ENCODE measurements at places on chromosomes 16 and 17.

DNA sequence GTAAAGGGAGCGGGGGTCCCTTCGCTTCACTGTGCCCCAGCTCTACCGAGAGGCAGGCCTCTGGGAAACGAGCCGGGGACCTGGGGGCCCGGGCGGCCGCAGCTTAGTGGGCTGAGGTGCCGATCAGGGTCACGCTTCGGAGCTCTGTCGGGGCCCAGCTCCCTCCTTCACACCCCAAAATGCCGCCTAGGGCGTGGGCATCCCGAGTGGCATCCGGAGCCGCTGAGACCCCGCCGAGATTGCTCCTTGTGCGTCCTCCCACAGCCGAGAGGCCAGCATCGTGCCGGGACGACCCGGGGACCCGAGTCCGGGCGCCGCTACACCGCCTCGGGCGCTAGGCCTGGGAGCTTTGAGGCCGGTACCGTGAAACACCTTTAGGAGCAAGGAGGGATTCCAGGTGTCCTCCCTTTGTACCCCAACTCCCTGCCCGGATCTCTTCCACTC, 1.3 kb downstream of the SALL1 start:
- DNase-seq, result no peak

GRCh38 chr17:49577963-49578362, 2.3 kb downstream of the NXPH3 start:
- DNase-seq, result peak; percentile 52

- no peak for DNase-seq
These were observed 39.8 kb upstream of the DYNLRB2 start for GRCh38 chr16:80500961-80501525.

DNA sequence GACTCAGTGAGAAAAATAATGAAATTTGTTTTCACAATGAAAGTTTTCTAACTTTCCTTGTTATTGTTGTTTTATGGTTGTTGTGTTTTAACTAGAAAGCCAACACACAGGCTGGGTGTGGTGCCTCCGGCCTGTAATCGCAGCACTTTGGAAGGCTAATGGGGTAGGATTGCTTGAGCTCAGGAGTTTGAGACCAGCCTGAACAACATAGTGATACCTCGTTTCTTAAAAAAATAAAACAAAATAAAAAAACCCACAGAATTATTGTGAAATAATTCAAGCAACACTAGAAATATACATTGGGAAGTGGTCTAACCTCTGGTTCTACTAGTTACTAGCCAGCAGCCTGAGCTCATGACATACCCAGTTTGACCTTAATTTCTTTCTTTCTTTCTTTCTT, 630 bp downstream of the MILR1 start:
- DNase-seq, result peak; percentile 46

- DNase-seq, result no peak
These were observed 9.5 kb downstream of the FAAP100 start for GRCh38 chr17:81542431-81543338.

DNA sequence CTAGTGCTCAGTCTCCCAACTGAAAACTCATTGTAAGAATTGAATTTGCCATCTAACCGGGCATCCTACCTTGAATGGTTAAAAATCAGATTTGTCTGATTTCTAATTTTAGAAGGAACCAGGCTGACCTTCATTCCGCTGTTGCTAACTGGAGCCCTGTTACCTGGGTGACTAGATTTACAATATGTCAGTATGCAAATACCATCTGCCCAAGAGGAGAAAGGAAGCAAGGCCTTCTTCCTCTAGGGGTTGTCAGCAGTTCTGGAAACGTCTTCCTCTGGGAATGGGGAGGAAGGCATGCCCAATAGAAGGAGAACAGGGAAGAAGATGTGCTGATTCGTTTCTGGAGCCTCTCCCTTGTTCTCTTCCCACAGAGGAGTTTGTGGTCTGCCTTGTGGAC, 137.9 kb downstream of the PITPNC1 start:
- no peak for DNase-seq

DNA sequence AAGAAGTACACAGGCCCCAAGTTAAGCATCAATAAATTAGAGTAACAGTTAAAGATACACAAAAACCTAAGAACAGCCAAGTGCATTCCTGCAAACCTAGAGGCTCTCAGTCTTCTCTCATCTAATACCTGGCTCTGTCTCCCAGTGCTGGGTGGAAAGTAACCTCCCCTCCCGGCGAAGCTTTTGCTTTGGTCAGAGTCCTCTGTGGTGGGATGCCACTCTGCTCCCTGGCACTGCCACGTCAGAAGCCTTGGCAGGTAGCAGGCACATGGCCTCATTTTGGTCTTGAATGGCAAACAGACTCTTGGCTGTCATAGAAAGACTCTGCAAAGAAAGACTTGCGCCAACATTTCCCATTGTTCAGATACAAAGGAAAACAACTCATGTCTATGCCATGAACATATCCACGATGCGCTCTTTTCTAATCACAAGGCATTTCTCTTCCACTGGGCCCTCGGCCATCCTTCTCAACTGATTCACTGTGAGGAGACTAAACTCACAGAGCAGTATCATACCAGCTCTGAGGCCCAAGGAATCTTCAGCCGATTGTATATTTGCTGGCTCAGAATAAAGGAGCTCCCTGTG, 21.2 kb downstream of the MTHFSD start:
- no peak for DNase-seq

DNA sequence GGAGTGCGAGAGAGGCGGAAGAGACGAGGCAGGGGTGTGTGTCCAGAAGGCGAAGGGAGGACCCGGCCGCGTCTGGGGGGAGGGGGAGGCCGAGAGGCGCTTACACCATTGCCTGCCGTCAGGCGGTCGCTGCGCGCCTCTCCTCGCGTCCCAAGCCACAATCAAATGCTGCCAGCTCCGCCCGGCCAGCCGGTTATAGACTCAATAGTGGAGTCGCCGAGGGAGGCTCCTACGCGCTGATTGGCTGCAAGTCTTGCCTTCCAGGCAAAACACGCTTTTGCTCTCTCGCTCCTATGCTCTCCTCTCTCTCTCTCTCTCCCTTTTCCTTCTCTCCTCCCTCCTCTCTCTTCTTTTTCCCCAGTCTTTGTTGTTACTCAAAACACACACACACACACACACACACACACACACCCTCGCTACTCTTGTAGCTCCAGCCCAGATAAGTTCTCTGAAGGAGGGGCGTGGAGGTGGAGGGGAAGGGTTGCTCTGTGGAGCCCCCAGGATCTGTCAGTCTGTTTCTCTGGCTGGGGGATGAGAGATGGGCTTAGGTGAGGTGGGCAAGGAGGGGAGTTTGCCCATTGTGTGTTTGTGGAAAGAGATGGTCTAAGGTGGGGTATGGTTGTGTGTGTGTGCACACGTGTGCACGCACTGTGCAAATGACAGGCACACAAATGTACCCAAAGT, at the start of gene DLX3:
Gene DLX3, minus strand, starts transcription at position 170 of the 684 bp plus-strand sequence. CDS start 226 bp downstream, outside the sequence.
- peak; percentile 57 for DNase-seq

DNA sequence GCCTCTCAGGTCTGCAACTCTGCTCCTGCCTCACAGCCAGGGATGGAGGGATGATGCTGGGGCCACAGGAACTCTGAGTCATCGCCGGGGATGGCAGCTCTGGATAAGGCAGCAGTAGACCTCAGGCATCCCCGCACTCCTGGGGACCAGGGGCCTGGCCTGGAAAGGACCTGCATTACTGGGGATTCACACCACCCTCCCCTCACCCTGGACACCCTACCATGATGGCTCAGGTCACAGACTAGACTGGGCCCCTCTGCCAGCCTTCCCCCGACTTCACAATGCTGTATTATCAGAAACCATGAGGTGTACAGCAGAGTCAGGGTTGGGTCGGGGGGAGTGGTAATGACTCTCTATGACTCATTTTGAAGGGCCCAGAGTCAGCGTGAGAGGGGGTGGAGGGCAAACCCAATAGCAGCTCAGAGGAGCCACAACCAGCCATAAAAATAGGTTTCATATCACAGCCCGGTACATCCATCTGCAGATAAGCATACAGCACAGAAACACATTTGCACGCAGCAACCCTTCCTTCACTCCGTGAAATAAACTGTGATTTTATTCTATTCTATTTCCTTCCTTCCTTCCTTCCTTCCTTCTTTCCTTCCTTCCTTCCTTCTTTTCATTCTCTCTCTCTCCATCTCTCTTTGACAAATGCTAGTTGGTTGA, 28.8 kb downstream of the DYNLRB2 start:
- DNase-seq, result no peak

GRCh38 chr16:28826141-28826540, 3.3 kb downstream of the ATXN2L start:
- DNase-seq, result no peak

DNA sequence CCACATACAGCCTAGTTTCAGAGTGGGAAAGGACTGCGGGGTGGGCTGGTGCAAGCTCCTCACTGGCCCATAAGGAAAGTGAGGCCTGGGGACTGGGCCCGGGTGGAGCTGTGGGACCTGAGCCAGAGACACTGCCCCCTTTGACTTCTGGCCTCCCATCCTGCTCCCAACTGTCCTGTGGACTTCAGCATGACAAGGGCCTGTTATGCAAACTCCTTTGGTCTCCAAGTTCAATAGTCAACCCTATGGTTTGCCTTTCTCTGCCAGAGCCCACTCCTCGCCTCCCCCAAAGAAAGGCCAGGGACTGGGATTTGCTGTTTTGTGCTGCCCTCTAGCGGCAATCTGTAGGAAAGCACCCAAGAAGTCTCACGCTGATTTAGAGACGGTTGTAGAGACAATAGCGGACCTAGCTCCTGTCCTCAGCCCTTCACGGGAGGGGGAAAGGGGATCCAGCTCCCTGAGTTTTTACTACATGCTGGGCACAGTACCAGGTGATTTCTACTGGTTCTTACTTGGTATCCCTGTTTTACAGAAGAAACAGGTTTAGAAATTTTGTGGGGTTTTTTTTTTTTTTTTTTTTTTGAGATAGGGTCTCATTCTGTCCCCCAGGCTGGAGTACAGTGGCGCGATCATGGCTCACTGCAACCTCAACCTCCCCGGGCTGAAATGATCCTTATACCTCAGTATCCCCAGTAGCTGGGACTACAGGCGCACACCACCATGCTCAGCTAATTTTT, 1.2 kb upstream of the TLCD3B start:
- DNase-seq, result peak; percentile 73

DNA sequence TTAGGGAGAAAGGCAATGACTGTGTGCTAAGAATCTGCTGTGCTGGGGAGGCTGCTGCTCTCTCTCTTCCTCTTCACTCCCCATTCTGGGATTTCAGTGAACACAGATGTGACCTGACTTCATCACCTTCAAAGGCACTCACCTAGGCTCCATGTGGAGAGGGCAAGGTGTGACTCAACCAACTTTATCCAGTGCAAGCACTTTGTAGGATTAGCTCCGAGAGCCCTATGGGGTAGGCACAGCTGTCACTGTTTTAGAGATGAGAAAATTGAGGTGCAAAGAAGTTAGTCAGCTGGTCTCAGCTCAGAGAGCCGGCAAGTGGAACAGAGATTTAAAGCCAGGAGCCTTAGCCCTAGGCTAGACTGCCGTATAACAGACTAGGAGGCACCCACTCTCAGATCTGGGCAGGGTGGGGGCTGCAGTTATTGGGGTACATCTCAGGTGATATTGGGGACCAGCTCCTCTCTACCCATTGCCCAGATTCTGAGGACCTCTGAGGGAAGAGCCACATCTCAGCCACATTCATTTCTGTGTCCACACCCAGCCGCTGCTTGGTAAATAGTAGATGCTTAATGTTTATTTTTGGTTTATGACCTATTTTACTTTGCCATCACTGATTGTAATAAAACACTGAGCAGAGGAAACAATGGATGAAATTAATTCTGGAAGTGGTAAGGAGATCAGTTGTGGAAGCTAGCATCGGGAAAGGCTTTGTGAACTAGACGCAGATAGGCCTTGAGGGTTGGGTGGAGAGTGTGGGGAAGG, 138.8 kb downstream of the CCDC182 start:
- DNase-seq, result no peak

DNA sequence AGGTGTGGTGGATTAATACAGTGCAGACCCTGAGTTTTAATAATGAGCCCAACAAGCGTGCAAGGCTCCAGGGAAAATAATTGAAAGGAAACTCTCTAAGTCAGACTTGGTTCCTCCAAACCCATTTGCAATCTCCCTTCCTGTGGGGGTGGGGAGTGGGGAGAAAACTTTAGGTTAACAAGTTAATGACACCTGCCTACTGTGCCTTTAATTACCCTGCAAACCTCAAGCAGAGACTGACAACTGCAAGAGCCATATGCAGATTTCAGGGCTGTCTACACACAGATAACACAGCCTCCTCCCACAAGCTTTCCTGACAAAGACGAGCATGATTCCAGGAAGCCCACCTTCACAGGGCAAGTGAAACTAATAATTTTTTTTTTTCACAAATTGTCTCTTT, 359.3 kb downstream of the HS3ST4 start:
- no peak for DNase-seq

GRCh38 chr17:4204190-4204589, 59.6 kb downstream of the ANKFY1 start:
- DNase-seq, result no peak

DNA sequence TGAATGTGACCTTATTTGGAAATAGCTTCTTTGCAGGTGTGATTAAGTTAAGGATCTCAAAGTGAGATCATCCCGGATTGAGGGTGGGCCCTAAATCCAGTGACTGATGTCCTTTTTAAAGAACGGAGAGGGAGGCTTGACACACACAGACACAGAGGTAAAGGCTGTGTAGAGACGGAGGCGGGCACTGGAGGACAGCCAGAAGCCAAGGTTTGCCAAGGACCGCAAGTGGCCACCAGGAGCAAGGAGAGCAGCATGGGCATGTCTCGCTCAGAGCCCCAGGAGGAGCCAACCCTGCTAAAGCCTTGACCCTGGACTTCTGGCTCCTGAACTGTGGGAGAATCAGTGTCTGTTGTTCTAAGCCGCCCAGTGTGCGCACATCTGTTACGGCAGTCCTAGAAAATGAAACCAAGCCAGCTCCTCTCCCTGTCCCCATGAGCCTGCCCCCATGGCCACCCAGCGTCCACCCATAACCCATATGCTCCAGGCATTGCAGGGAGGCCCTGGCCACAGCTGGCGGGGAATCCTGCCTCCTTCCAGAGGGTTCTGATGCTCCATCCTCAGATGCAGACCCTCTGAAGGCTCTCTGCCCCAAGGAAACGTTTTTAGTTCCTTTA, 15.2 kb downstream of the CNGB1 start:
- DNase-seq, result no peak

DNA sequence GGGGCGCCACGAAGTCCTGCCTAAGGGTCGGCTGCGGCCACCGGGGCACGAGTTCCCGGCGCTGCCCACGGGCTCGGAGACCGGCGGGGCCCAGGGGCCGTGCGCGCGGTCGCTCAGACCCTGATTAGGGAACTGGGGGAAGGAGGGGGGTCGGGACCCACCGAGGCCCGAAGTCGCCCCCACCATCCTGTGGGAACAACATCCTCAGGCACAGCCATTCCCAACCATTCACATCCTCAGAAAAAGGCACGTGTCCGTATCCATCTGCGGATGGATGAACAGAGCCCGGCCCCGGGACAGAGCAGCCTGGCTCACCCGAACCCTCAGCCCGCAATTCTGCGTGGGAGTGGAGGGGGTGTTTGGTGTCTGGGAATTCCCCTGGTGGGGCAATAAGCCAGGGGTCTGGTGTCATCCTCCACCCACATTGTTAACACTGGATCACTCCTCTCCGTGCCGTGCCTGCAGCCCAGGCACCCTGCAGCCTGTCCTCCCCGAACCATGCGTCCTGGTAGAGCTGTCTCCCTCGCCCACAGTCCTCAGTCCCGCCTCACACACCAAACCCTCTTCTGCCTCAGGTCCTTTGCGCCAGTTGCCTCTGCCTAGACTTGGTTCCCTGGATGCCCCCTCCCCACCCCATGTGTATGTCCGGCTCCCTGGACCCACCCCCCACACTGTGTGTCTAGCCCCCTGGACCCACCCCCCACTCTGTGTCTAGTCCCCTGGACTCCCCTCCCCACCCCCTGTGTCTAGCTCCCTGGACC, 789 bp upstream of the CCDC57 start:
- peak; percentile 96 for DNase-seq

All from suppressor macrophage treated with lipopolysaccharide for 4 hours (primary cell).